NCI-H2227 treated with DMSO at 0.1 percent for 48 hours (cell line): ENCODE measurements at places on chromosomes 6 and 20.

DNA sequence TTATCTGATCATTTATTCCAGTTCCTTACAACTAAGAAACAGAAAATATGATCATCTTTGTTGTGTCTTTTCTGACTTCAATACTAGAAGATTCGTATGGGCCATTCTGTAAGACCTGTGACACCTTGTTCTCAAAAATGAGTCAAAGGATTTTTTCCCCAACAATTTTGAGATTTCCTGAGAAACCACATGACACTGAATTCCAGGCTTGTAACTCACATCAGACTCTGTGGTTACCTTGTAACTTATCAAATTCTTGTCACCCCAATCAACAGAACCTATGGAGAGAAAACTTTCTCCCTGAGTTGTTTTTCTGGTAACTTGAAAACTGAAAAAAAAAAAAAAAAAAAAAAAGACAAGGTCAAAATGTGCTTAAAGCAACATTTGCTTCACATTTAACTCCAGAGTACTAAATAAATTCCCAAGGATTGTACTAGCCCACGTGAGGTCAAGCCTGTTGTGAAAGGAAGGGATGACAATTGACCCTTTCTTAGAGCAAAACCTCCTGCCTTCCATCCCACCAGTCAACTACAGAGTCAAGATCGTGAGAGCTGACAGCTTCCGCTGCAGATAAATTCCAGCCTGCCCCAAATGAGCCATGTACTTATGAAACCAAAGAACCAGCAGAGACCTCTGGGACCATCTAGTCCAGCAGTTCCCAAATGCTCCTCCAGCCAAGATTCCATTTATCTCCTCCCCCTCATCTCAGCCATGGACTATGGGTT lies 140.3 kb downstream of the TBX18 start:
- no peak for DNase-seq

DNA sequence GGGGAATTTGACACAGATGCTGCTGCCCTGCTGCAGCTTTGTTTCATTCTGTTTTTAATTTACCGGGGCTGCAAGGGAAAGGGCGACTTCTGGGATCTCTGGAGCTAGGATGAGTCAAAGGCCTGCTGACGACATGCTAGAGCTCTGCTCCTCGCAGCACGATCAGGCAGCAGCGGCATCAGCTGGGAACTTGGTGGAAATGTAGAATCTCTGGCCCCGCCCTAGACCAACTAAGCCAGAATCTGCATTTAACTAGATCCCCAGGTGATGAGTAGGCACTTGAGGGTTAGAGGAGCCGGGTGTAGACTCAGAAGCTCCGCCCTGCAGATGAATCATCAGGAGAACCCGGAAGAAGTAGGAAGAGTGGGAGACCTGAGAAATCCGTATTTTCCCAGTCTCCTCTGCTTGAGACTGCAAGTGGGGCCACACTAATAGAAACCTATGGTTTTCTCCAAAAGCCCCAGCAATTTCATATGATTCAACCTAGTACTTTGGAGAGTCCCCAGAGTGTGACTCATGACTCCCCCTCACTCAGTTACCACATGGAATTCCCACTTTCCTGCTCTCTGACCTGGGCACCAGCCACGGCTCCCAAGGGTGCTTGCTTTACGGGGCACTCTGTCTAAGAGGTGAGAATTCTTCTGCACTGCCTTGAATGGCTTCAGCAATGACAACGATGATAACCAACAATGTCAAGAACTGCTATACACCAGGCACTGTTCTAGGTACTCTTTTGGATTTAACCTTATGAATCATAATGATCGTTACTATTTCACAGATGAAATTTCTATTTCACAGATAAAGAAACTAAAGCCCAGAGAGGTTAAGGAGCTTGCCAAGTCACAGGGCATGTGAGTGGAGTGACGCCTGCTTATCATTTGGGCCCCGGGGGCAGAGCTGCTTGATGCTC lies 18.1 kb downstream of the TUBB2B start:
- peak; percentile 87 for DNase-seq

DNA sequence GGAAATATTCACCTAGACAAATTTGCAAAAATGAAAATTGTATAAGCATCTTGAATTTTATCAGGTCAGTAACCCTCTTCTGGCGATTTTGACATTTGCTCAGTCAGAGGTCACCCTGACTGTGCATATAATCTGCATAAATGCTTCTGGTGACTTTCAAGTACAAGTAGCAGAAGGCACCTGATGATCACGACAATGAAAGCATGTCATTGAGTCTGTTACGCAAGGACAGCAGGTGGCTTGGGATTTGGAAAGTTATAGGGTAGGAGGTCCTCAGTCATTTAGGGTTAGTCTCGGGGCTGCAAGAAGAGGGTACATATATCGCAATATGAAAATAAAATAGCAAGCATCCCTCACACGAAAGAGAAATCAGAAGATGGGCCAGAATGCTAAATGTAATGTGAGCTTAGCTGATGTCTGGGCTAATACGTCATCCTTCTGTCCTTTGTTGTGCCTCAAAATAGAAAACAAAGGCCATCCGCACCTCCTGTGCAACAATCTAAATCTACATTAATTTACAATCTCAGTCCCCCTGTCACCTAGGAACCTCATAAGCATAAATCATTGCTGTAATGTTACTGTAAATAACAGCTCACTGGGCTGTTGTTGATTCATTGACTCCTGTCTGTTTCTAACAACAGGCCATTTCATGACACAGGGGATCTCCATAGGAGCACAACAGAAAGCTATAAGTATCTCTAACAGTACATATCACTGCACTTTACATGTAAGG lies 155.2 kb upstream of the RSPO3 start:
- DNase-seq = no peak

DNA sequence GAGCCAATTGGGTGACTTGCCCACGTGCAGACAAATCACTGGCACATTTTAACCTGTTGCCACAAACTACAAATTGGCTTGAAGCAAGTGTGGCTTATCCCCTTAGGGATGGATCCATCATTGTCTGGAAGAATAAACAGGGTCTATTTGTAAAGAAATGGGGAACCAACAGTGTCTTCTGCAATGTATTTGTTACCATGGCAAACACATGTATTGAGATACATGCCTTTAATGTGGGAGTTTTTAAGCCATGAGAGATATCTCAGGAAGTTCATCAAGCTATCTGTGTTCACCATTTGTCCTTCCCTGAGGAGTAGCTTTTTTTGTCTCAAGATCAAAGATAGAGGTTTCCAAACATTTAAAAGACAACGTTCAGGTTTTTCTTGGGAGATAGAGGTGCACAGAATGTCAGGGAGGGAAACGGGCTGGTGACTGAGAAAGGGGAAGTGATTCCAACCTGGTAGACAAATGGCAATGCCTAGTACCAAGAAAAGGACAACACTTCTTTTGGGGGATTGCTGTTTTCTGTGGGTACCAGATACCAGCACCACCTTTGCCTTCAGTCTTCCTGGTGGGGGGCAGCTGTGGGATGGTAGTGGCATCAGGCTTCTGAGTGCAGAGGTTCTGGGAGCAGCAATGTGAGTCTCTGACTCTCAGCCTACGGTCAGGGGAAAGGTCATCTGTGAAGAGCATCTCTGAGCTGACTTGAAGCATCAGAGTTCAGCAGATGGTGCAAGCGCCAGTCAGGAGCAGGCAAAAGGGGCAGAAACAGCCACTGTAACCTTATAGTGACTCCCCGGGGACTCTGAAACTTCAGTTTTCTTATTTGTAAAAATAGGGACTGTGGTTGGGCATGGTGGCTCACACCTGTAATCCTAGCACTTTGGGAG lies 20.1 kb upstream of the BCAS1 start:
- DNase-seq = no peak

DNA sequence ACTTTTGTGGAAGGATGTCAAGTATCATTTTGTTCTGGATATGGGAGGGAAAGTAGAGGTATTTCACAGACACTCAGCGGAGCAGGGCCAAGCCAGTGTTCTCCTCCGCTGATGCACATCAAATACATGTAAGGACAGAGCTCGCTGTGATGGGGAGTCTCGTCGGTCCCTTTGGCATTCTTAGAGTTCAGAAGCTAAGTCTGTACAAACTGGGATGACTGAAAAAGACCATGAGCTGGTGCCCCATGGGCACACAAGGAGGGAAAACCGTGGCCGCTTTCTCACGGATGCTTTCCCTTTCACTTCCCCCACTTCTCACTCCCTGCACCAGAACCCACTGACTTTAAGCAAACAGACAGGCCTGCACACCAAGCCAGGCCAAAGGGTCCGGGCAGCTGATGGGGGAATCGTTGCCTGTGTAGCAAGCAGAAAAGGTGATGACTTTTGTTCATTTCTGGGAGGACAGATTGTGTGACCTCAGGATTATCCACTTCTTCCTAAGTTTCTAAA lies 27.7 kb upstream of the MPC1 start:
- no peak for DNase-seq

GRCh38 chr6:157143171-157143889 lies 180.0 kb downstream of the TMEM242 start:
- no peak for DNase-seq

GRCh38 chr6:170051229-170052172 lies 239.4 kb downstream of the DLL1 start:
- DNase-seq = no peak

DNA sequence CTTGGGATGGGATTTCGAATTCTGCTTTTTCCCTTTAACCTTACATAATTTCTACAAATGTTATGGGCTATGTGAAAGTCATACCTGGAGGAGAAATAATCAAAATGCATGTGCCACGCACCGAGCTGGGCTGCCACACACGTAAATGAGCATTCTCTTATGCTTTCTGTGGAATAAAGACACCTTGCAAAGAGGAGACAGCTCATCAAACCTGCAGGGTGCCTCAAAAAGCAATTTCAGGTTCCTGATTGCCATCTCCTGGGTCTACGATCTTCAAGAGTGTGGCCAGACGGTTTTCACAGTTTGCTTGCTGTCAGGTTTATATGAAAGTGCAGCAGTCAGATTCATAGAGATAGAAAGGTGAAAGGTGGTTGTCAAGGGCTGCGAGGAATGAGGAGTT lies 36.6 kb downstream of the DUSP22 start:
- DNase-seq = no peak
